SIG-M5 (cell line): ENCODE measurements at places on chromosomes 1 and 21.

- DNase-seq: no peak
Observed at GRCh38 chr1:99279525-99279924, 15.2 kb downstream of the PLPPR4 start.

- no peak for DNase-seq
Observed at GRCh38 chr1:48681476-48682305, 95.0 kb downstream of the BEND5 start.

DNA sequence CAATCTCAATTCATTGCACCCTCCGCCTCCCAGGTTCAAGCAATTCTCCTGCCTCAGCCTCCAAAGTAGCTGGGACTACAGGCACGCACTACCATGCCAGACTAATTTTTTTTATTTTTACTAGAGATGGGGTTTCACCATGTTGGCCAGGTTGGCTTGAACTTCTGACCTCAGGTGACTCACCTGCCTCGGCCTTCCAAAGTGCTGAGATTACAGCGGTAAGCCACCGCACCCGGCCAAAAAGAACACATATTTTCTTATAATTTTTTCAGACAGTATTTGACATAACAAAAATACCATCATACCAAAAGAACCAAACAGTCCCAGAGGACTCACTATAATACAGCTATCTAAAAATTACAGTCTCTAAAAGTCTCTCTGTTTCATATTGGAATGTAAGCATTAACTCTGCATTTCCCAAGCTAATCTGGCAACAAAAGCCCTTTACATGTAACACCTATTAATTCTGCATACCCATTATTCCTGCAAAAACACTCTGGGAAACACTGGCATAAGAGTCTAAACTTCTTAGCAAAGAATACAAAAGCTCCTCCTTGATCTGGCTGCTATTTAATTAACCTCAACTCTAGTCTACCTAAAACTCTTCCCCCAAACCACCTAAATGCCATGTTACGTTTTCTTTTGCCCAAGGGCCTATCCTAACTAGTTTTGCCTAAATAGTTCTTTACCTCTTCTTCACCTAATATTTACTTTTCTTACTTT, 26.9 kb downstream of the WDR26 start:
- DNase-seq: no peak

DNA sequence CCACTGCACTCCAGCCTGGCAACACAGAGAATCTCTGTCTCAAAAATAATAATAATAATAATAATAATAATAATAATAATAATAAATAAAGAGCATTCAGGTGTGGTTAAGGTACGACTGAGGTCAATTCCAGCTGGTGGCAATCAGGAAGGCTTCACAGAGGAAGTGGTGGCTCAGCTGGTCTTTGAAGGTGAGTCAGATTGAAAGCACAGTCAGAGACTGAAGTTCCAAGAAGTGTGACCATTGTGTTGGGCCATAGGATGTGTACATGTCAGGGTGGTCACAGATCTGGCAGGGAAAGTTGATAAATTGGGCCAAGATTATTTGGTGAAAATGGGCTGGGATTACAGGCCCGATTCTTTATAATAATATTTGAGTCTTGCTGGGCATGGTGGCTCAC, 31.0 kb upstream of the MED18 start:
- DNase-seq: no peak
